ENCODE measurements at places on chromosomes 3 and 15.

DNA sequence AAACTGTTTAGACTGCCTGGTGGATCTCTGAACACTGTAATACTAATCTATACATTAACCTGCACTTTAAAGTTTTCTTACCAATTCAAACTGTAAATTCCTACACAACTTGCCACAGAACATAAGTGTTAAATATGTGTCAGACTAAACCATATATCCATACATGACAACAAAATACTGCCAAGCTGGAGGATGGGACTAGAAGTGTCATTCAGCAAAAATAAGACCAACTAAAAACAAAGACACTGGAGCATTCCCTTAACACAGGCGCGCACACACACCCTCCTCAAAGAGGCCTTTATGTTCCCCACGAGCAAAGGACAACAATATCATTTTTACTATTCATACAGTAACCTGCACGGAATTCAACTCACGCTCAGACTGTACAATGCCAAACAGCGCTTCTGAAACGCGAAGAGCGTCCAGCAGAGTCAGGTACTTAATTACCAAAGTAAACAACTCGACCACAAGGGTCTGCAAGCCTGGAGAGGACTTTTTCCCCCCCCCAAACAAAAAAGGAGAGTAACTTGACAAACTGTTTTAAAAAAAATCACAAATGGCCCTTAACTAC is 1.1 kb downstream of the DCUN1D1 start:
- no peak for DNase-seq

GRCh38 chr3:148075771-148076716 is 621.7 kb upstream of the AGTR1 start:
- no peak for DNase-seq

- no peak for DNase-seq
Observed at GRCh38 chr3:108001457-108001856, 89.4 kb downstream of the CD47 start.

GRCh38 chr3:9173445-9173844 is 76.0 kb downstream of the SRGAP3 start:
- DNase-seq, result no peak

DNA sequence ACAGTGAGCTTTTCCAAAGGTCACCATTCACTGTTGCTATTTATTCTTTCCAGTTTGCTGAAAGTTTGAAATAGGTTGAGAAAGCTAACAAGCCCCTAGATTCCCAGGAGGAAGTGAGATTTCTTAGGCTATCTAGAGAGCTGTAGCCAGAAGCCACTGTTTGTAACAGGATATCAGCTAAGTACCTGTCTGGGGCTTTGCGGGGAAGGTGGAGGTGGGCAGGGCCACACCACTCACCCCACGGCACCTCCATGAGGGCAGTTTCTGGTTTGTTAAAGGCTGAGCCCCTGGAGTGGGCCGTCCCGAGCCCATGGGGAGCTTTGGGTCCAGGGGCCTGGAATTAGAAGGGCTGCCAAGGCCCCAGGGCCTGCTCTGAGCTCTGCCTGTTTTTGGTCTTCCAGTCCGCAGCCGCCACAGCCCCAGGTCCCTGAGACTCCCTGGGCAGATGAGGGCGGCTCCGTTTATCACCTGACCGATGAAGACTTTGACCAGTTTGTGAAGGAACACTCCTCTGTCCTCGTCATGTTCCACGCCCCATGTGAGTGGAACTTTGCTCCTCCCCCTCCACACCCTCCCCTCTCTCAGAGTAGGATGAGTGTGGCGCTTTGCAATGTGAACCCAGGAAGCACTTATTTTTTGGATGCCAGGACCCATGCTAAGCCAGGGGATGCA is 63.4 kb downstream of the PDIA5 start:
- DNase-seq, result no peak

DNA sequence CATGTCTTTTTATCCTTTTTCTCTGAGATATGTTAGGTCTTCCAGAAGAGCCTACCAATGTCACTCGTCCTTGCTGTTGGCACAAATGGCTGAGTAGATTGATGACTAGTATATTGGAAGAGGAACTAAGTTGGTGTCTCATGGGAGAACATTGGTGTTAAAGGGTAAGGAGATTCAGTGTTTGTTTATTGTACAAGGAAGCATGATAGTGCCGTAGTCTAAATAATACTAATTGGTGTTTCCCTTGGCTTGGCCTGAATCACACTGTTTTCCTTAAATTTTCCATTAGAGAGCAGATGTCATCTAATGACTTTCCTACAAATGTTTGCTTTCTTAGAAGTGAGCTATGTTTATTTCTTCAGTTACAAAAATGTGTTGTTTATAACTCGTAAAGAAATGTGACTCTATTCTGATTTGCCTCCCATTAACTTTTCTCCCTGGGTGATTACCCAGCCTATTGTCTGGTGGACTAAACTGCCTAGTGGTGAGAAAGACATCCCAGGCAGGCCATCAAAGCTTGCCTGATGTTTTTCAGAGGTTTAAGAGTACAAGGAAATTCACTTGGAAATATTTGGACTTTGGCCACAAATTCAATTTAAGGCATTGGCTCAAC is 28.7 kb downstream of the ADAMTSL3 start:
- no peak for DNase-seq

DNA sequence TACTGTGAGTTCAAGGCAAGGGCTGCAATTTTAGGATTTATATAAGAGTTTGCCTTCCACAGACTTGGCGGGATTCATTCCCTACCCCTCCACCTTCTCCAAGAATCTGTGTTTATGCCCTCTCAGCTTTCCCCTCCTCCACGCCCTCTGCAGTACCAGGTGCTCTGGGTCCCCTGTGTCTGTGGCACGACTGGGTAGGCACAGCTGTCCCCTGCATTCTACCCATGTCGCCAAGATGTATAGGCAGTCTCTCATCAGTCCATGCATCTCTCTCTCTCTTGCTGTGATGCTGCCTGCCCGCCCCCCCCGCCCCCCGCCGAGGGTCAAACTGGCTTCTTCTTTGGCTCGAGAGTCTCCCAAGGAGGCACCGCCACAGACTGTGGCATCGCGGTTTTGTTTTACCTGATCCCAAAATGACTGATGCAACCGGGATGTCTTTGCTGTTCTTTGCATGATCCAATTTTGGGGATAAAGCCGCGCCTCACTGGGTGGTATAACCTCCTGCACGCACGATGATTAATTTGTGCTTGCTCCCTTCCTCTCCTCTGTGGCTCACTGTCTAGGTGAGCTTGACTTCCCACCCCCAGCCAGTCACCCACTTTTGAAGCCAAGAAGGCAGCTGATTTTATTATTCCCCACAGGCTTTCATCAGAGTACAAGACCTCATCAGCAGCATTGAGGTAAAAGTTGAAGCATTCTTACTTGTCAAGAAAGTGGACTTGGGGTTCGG is 43.7 kb downstream of the EFCAB12 start:
- no peak for DNase-seq

DNA sequence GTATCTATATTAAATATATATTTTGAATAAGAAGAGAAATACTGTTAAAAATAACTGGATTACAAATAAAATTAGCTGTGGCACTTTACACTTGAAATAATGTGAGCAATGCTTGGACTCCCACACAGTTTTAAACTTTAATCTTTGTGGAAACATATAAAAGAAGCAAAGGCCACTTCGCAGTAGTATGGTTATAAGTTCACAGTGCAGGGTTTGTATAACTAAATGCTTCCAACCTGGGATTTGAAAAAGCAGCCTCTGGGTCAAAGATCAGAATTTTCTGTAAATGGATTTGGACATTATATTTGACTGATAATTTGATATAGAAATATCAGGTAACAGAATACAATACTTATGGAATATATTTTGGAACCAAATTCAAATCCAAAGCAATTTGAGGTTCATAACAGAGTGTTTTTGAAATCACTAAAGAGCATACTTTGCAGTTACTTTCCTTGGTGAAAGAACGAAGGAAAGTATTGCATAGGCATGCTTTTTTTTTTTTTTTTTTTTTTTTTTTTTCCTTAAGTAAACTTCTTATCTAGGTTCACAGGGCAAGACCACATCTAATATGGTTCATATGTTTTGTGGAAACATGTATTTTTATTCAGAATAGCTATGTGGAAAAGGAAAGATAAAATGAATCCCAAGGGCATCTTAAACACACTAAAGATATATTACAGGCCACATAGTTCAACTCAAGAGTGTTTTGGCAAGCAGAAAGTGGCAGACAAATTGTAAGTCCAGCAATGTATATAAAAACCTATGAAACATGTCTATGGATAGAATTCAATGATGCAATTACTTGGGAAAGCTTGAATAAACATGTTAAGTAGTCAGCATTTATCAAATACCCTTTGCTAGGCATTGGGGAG is 47.1 kb upstream of the SGO1 start:
- DNase-seq, result no peak

DNA sequence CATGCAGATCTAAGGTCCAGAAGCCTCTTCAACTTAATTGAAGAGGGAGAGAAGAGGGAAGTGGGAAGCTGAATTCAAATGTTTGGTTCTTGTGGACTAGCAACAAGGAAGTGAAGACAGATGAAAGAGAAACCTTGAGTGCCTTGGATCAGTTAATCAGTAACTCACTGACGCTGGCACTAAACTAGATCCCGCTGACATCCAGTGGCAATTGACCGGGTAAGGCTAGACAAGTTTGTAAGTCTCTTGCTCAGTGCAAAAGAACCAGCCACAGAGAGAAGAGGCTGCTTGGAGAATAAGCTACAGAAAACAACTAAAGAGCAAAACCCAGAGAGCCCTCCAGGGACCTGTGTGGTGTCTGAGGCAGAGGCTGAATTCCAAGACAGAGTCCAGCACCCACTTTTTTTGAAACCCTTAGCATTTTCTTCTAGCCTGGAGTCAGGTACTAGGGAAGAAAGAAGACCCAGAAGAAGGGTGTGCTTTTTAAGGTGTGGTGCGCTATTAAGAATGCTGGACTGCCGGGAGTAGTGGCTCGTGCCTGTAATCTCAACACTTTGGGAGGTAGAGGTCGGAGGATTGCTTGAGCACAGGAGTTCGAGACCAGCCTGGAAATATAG is 6.9 kb downstream of the PLCH1 start:
- DNase-seq, result no peak

GRCh38 chr3:134253475-134254226 is 3.0 kb upstream of the RYK start:
- no peak for DNase-seq

DNA sequence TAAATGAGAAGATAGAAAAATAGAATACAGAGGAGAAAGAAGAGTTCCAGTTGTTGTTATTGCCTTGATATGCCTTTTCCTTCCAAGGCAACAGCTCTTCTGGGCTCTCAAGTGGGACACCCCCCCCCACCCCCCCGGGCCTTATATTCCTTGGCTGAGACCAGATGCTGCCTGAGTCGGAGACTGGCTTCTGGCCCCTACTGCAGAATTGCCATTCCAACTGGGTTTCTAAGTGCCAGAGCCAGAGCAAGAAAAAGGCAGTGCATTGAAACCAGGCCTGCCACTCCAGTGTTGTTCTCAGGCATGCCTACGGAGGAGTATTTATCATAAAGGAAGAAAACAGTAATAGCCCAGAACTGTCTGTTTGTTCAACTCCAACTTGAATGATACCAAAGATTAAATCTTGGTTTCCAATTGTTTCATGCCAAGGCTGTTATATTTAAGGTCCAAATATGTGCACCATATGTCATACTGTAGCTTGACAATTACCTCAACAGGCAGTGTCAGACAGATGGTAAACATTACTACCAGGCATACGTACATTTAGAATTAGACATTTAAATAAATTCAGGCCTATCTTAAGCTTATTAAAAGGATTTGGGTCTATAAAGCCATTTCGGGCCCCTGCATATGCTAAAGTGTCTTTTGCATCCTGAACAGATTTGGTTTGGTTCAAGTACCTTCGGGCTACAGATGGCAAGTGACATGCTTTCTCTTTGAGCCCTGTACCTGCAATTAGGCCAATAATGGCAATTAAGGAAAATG is 209.9 kb upstream of the SEMA6D start:
- no peak for DNase-seq

GRCh38 chr15:99976811-99977271 is 243.6 kb upstream of the LYSMD4 start:
- no peak for DNase-seq

GRCh38 chr3:128452678-128453275 is 13.9 kb downstream of the DNAJB8 start:
- DNase-seq, result no peak

GRCh38 chr3:182436547-182436946 is 356.8 kb upstream of the ATP11B start:
- no peak for DNase-seq

DNA sequence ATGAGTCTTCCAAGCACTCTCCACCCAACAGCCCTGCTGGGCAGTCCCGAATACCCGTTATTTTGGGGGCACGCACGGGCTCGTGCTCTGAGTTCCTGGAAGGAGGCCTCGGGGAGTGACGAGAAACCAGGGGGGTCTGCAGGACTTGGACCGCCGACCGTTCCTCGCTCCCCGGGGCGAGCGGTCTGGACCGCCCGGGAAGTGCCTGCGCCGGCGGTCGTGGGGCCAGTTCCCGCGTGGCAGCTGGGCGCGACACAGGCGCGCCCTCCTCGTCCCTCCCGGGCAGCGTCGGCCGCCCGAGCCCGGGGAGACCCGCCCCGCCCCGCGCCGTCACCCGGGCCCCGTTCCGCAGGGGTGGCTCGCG is 387 bp downstream of the GNB4 start:
- DNase-seq, result no peak

- no peak for DNase-seq
Observed at GRCh38 chr3:24002129-24002528, 57.0 kb downstream of the NR1D2 start.

- no peak for DNase-seq
Observed at GRCh38 chr3:114700637-114701234, 406.9 kb downstream of the TIGIT start.

DNA sequence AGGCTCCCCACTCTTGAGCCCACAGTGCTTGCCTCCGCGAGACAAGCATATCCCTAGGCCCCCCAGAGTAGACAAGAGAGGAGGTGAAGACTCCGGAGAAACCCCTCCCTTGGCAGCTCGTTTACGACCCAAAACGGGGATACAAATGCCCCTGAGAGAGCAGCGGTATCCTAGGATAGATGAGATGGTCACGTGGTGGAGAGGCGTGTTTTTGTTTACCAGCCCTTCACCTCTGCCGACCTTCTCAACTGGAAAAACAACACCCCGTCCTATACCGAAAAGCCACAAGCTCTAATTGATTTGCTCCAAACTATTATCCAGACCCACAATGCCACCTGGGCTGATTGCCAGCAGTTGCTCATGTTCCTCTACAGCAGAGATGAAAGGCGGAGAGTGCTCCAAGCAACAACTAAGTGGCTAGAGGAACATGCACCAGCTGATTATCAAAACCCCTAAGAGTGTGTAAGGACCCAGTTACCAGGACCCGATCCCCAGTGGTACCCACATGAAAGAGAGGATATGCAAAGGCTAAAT is 99.5 kb upstream of the OSBPL11 start:
- no peak for DNase-seq

DNA sequence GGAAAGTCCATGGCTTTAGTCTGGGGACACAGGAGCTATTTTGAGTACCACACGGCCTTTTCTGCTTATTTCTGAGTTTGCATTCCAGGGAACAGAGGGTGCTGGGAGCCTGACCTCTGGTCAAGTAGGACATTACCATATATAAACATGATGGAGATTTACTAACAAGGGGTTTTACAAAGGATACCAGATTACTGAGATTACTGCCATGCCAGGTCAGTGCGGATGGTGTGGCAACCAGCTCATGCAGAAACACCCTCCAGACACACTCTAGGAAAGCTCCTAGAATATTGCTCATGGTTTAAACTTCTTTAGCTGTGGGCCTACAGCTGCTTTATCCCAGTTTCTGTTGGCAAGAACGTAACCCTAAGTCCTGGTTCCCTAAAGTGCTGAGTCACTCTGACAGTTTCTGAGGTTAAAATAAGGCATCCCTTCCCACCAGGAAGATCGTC is 54.3 kb upstream of the AGTR1 start:
- no peak for DNase-seq

GRCh38 chr3:188416041-188416440 is 262.1 kb downstream of the LPP start:
- no peak for DNase-seq

- no peak for DNase-seq
Observed at GRCh38 chr15:66310786-66311185, 17.4 kb downstream of the DIS3L start.
